ENCODE measurements at places on chromosomes 1 and 21.

DNA sequence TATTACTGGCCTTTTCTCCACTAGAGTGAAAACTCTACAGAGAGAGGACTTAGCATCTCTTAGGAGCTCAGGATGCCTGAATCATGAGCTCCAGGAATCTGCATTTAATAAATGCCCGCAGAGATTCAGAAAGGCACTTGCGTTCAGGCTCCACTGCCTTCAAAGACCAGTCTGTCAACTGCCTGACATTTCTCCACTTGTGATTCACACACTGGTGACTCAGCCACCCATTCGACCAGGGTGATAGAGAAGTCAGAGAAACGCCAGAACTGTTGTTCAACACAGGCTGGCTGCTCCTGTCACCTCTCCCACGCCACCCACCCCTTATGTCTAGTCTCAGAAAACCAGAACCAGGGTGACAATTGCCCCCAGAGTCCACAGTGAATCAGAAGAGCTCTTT is 26.9 kb upstream of the LBR start:
- DNase-seq, result peak; percentile 63

DNA sequence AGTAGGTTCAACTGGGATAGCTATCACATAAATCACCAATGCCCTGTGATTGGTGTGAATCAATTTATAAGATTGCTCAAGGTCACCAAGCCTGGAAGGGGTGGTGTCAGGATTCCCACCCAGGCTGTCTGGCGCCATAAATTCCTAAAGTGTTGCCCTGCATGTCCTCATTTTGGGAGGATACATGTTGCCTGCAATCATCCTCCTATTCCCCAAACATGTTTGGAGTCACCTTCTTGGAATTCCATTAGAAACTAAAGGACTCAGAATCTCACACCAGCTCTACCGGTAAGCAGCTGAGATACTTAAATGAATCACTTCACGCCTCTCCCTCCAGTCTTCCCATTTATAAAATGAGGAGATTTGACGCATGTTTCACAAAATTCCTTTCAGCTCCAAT is 54.1 kb upstream of the SLC45A1 start:
- DNase-seq, result no peak

- DNase-seq, result no peak
Measured at GRCh38 chr1:41773842-41774241, 144.9 kb downstream of the HIVEP3 start.

- no peak for DNase-seq
Measured at GRCh38 chr1:32797456-32797855, 19.7 kb downstream of the YARS1 start.

GRCh38 chr1:179228783-179229213 is 679 bp downstream of the ABL2 start:
- DNase-seq, result no peak

GRCh38 chr1:24786191-24786590 is 40.9 kb downstream of the CLIC4 start:
- DNase-seq, result peak; percentile 82

GRCh38 chr1:53298045-53298637 is 29.7 kb downstream of the LRP8 start:
- DNase-seq, result peak; percentile 37

GRCh38 chr21:34198231-34199120 is 125.1 kb downstream of the MRPS6 start:
- DNase-seq, result no peak

DNA sequence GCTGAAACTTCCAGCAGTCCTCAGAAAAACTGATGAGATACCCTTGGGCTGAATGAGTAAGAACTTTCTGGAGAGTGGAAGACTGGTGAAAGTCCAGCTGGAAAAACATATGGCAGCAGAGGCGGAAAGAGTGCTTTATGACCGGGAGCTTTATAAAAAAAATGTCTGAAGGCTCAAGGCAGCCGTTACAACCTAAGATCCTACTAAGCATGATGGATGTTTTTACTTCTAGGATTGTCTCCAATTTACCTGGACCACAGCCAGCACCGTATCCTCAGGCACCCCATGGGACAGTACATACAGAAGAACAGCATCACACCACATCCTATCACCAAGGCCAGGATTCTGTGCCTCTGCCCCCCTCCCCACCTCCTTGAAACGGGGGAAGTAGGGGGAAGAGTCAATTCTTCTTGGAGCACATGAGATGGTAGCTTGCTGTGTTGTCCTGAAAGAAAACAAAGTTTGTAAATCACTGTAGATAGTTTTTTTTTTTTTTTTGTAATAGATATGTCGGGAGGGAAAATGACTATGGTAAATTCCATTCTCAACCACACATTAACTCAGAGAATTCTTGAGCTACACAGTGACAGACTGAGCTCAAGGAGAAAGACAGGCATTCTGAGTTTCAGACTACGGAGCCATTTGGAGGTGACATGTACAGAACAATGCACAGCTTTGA is 11.8 kb upstream of the IRF2BP2 start:
- DNase-seq, result peak; percentile 82

DNA sequence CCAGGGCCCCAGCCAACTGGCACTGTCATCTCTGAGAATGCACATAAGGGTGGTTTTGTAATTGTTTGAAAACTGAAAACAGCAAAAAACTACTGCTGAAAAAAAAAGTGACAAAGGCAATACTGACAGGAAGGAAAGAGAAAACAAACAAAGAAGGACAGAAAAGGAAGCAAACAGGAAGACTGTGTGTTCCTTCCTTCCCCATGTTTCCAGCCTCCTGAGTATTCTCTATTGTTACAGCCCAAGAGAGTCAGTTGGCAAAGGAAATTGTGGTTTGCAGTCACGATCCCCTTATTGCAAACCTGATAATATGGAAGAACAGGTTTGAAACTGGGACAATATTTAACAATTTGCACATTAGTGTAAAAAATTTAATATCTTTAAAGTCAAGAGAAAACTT is 1177.6 kb downstream of the PLA2G4A start:
- no peak for DNase-seq

DNA sequence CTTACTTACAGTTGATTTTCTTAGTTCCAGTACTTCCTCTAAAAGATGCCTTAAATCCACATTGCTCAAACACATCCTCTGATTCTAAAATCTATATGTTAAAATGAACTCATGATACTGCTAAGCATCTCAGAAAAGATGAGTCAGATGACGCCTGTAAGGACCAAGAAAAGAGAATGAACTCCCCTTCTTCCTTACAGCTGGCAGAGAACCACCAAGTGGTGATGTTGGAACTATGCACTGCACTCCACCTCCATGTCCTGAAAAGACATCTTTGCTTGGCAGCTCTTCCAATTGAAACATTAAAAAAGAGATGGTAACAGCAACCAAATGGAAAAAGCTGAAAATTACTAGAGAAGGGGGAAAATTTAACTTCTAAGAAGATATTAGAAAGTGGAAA is 648.8 kb downstream of the PTPRC start:
- DNase-seq, result peak; percentile 34

- DNase-seq, result no peak
Measured at GRCh38 chr1:185241127-185241526, 75.9 kb downstream of the IVNS1ABP start.

DNA sequence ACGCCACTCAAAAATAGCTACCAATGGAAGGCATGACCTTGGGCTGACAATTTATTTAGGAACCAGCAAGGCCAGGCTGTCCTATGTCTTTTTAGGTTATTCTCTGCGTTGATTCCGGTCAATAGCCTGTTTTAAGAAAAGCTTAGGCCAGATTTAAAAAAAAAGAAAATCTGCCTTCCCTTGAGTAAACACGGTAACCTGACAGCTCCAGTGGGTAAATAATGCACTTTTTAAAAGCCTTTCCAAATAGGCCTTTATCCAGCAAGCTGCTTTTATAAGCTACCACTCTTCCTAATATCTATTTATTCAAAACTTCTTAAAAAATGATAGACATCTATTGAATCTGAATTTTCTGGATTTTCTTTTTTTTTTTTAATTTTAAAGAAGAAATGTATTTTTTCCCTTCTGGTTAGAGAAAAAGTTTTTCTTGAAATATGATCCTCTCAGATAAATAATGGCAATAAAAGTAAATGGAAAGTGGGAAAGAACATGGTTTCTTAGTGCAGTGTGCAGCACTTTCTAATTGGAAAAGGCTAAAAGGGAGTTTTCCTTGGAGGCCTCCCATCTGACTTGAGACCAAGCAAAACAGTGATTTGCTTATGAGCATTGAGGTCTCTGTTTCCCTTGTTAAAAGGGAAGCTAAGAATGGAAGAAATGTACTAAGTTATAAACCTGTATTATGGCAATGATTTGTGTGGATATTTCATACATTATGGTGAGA is 281.0 kb upstream of the RUNX1 start:
- DNase-seq, result no peak

GRCh38 chr21:43332861-43333297 is 94.1 kb downstream of the SIK1 start:
- peak; percentile 19 for DNase-seq

GRCh38 chr1:204256531-204256930 is 42.7 kb upstream of the GOLT1A start:
- no peak for DNase-seq

GRCh38 chr1:159170639-159171038 is 776 bp upstream of the CADM3 start:
- DNase-seq, result peak; percentile 79

GRCh38 chr1:11800391-11800755 is 5.4 kb downstream of the MTHFR start:
- DNase-seq, result no peak

- DNase-seq, result no peak
Measured at GRCh38 chr1:244326757-244327156, 125.0 kb downstream of the ADSS2 start.

DNA sequence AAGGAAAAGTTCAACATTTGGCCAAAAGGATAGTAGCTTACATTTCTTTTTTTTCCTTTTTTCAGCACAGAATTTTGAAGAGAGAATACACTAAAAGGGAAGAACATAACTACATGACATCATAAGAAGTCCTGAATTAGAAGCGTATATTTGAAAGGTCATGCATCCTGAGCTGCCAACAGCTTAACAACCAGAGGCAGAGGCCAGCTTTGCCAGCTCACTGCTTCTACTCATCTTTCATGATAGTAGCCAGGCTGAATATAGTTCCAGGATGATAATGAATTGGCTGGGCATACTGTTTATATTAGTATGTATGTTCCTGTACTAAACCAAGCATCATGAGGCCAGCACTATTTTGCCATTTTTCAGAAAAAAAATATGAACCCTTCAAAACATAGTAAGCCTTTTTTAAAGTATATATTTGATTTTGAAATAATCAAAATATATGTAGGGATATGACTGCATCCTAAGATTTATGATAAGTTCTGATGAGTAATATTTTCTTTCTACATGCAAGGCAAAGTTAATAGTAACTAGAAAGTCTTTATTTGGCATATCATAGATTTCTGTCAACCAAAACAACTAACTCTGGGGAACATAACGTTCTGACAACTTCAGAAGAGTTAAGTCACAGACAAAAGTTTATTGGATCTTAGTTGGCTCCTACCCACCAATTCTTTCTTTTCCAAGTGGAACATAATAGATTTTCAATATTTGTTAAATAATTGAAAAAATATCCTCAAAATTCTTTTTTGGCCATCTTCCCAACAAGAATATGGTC is 123.2 kb downstream of the DPYD start:
- peak; percentile 66 for DNase-seq

- peak; percentile 97 for DNase-seq
Measured at GRCh38 chr1:225694151-225694603, 41.3 kb upstream of the ENAH start.

Data from cardiac fibroblast (primary cell).